ENCODE measurements at places on chromosomes 4 and X.

DNA sequence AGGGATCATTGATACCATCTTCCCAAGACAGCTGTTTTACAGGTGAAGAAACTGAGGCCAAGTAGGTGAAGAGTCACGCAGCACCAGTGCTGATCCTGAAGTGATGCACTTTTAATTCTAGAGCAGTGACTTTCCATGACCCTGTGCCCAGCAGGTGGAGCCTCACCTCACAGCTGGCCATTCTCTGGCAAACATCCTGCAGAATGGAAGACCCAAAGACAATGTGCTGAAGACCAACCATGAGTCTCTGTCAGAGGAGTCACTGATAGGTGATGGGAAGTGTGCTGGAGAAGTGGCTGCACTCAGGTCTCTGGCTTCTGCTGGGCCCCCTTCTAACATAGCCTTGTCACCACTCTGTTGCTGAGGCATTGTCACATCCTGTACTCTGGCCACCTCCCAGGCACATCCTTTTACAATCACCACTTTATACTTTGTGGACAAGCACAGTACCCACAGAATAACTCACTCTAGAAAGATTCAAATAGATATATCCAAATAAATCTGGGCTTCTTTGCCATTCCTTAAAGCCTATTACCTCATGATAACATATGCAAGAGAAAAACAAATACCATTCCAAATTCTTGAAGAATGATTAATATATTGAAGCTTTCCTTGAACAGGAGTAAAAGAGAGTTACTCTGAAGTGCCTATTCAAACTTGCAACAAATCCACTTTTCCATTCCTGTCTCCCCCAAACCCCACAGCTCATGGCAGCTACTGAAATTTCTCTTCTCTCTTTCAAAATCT lies 64.1 kb upstream of the SCOC start:
- DNase-seq = no peak

DNA sequence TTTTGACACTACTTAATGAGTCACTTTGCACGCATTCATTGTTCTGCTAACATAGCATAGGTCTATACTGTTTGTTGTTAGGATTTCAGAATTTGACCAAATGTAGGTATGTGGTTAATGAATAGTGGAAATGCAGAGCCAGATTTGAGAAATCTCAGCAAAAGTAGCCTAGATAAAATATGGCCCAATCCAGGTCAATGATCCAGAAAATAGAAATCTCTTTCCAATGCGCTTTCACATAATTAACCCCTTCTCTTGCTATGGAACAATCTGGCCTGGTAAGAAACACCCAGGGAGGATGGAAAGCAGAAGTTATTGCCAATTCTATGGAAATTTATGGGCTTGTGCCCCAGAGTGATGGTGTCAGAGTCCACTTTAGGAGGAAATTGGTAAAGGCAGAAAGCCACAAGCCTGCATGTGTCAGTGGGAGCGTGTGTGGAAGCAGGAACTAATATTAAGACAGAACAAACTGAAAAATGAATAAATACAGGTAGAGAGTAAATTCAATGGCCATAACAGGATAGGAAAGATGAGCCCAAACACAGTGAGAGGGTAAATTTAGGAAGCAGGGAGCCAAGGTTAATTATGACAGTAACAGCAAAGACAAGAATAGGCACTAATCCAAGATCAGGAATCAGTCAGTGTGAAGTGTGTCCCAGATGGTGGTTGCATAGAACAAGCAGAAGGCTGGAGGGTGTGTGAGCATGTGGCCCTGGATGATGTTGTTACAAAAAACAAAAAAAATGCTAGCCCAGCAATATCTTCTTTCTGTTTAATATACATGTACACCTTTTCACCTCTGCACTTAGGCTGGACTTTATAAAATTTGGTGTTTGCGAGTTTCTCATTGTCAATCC lies 102.9 kb downstream of the SYTL5 start:
- DNase-seq = no peak

DNA sequence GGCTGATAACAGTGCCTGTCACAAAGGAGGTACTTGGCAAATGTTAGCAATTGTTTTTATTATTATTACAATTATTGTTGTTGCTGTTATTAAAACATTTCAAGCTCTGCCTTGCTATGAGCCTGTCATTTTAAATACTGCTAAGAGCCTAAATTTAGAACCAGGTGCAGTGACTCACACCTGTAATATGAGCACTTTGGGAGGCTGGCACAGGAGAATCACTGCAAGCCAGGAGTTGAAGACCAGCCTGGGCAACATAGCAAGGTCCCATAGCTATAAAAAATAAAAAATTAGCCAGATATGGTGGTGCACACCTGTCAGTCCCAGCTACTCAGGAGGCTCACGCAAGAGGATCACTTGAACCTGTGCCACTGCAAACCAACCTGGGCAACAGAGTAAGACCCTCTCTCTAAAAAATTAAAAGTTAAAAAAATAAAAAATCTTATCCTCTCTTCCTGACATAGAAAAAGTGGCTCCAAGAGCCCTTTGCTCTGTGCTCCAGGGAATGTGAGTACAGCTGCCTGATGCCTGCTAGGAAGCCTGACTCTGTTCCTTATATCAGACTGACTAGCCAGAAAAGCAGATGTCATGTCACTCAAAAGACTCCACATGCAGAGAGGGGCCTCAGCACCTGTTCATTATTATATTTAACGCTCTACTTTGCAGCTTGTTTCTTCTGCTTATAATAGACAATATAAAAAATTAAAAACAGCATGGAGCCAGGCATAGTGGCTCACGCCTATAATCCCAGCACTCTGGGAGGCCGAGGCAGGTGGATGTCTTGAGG lies 234.0 kb downstream of the OPHN1 start:
- DNase-seq = no peak

GRCh38 chrX:16807548-16807947 lies 21.3 kb downstream of the TXLNG start:
- DNase-seq = no peak

- DNase-seq = no peak
These were observed 300.5 kb upstream of the LCORL start for GRCh38 chr4:18321956-18322530.

GRCh38 chrX:48541140-48541814 lies 1.8 kb downstream of the TBC1D25 start:
- DNase-seq = no peak

DNA sequence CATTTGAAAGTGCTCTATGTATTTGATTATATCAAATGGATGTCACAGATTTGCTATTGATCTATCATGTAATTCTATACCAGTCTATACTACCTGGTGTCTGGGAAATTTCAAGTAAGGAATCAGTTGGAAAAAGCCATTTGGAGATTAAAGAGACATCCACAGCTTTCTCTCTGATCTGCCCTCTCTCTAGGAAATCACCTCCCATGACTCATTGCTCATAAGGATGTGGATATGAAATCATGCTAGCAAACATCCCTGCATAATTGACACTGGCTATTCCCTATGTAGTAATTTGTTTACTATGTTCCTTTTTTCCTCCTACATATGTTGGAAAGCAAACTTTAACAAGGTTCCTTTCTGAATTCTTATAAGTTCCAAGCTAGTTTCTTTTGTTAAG lies 94.3 kb downstream of the TEX13A start:
- no peak for DNase-seq

DNA sequence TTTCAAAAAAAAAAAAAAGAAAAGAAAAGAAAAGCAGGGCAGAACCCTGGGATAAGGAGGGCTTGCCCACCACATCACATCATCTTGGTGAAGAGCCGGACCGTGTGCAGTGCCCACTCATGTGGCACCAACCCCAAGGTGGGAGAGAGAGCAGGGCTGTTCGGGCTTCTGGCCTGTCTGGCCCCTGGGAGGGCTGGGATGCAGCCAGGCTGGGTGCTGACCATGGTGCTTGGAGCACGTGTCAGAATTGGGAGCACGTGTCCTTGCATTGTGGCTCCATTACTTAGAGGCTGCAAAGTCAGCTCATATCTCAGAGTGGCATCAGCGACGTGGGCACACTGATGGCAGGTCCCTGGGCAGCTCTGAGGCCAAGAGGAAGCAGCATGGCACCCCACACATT lies 100.9 kb upstream of the AFAP1 start:
- no peak for DNase-seq

DNA sequence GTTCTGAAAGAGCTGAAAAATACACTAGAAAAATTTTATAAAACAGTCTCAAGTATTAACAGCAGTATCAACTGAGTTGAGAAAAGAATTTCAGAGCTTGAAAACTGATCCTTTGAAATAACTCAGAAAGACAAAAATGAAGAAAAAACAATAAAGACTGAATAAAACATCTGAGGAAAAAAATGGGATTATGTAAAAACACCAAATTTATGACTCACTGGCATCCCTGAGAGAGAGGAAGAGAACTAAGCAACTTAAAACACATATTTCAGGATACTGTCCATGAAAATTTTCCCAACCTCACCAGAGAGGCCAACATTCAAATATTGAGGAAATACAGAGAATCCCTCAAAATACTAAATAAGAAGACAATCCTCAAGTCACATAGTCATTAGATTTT lies 22.9 kb downstream of the PABPC4L start:
- no peak for DNase-seq

GRCh38 chrX:67610282-67610681 lies 66.5 kb downstream of the AR start:
- no peak for DNase-seq

DNA sequence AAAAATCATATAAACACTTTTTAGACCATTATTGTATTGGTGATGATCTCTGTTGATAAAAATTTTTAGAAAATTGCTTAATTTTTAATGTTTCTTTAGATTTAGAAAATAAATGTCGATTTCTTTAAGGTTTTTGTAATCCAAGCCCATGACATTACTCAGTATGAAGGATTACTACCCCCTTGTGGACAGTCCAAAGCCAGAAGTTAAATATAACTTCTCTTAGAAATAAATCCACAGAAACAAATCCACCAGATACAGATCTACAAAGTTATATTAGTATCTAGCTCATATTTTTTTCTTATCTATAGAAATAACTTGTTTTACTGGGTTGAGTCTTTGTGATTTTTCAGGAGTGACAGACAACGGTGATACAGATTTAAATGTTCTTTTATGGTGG lies 18.9 kb downstream of the TIFA start:
- DNase-seq = no peak

DNA sequence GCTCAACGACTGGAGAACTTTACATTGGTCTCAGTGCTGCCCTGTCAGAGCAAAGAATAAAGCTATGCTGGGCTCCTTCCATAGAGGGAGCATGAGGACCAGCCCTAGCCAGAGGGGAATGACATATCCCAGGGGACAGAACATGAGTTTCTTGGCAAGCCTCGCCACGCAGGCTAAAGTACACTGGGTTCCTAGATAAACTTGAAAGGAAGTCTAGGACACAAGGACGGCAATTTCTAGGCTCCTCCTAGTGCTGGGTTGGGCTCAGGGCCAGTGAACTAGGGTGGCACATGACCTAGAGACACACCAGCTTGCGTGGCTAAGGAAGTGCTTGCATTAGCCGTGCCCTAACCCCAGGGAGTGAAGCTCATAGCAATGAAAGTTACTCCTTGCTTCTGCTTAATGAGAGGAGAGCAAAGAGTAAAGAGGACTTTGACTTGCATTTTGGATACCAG lies 141.0 kb downstream of the MAB21L2 start:
- no peak for DNase-seq

GRCh38 chr4:67922697-67923096 lies 38.9 kb upstream of the TMPRSS11D start:
- DNase-seq = no peak

GRCh38 chrX:2967998-2968909 lies 38.1 kb upstream of the ARSH start:
- no peak for DNase-seq

- no peak for DNase-seq
These were observed 119.7 kb downstream of the ATG4A start for GRCh38 chrX:108211301-108211700.

GRCh38 chrX:154596290-154596929 lies 11.5 kb downstream of the CTAG1A start:
- DNase-seq = no peak

- no peak for DNase-seq
These were observed 185.6 kb downstream of the RAP1GDS1 start for GRCh38 chr4:98446499-98447375.

DNA sequence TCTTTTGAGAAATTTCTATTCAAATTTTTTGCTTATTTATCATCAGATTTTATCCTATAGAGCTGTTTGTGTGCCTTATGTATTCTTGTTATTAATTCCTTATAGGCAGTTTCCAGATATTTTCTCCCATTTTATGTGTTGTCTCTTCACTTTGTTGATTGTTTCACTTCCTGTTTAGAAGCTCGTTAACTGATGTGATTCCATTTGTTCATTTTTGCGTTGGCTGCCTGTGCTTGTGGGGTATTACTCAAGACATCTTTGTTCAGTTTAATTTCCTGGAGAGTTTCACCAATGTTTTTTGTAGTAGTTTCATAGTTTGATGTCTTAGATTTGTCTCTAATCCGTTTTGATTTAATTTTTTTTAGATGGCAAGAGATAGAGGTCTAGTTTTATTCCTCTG lies 14.6 kb downstream of the ZNF718 start:
- DNase-seq = no peak

DNA sequence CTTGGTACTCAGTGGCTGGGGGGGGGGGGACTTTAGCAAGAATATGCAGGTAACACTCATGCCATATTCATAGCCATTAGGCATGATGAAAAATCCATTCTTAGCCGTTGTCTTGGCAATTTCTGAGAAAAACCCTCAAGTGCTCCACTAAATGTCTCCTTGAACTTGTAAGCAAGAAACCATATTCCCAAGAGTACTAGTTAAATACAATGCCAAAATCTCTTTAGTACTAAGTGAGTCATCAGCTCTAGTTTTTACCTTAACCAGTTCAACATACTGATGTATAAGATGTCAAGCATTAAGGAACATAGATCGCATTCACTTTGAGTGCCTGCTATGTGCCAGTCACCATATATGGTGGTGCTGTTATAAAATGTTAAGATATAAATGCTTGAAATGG lies 27.5 kb downstream of the UBE2D3 start:
- no peak for DNase-seq

- no peak for DNase-seq
These were observed 20.2 kb upstream of the CTSO start for GRCh38 chr4:155973639-155974475.

- no peak for DNase-seq
These were observed 60.8 kb downstream of the SPCS3 start for GRCh38 chr4:176380352-176381157.

GRCh38 chrX:155876704-155877103 lies 4.4 kb upstream of the VAMP7 start:
- DNase-seq = no peak

GRCh38 chr4:171266671-171267070 lies 546.5 kb upstream of the GALNTL6 start:
- no peak for DNase-seq
